ENCODE measurements at places on chromosomes 7 and 10.

GRCh38 chr7:4189131-4189570, 492.9 kb upstream of the FOXK1 start:
- DNase-seq: no peak

GRCh38 chr7:15158141-15158810, 255.7 kb upstream of the DGKB start:
- no peak for DNase-seq

- peak; percentile 14 for DNase-seq
Measured at GRCh38 chr10:11863353-11864109, 40.4 kb downstream of the PROSER2 start.

GRCh38 chr7:34612661-34613060, 45.4 kb upstream of the NPSR1 start:
- DNase-seq: no peak

DNA sequence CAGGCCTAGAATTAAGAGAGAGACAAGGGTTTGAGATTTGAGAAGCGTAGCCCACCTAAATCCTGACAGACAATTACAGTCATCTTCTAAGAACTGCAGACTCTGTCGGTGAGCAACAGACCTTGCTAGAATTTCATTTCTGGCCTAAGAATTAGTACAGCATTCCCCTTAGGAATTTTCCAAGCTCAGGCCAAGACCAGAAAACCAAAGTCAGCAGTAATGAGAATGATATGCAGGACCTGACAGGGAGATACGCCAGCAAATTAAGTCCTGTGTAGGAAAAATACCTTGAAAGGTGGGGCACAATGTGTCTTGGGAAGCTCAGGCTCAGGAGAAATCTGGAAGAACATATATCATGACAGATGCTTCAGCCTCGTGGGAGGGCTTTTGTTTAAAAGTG, 52.7 kb upstream of the HERPUD2 start:
- DNase-seq: no peak

- no peak for DNase-seq
Measured at GRCh38 chr7:43044511-43044910, 67.9 kb upstream of the HECW1 start.

DNA sequence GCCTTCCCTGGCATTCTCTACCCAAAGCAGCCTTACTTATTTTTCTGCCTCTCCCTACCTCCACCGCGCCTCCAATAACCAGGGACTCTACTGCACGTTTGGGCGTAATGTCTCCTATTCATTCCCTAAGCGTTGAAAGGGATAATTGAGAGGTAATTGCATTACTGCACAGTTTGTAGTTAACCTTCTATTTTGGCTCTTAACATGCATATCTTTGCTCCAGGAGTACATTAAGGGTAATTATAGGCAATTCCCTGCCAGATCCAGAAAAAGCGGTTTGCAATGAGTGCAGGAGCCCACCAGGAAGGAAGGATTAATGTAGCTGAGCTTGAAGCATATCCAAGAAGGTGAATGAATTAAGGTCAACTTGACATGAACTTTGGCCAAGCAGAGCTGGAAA, 558.4 kb downstream of the TYW1 start:
- DNase-seq: no peak

DNA sequence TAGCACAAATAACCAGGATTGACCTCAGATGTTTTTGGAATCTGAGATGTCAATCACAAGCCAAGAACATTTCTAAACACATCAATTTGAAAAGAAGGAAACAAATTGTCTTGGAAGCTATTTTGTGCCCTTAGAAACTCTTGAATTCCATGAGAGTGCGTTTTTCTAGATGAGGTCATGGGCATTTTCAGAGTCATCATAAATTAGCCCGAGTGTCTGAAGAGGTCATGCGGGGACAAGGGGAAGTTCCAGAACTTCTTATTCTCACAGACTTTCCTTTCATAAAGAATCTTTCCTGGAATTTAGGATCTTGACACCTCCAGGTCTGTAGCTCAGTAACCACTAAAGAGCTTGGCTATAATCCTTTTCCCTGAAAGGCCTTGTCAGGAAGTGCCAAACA, 28.2 kb downstream of the IL2RA start:
- no peak for DNase-seq

GRCh38 chr10:129727495-129727894, 236.6 kb downstream of the EBF3 start:
- DNase-seq: no peak

GRCh38 chr7:92697012-92697411, 106.8 kb upstream of the FAM133B start:
- no peak for DNase-seq

DNA sequence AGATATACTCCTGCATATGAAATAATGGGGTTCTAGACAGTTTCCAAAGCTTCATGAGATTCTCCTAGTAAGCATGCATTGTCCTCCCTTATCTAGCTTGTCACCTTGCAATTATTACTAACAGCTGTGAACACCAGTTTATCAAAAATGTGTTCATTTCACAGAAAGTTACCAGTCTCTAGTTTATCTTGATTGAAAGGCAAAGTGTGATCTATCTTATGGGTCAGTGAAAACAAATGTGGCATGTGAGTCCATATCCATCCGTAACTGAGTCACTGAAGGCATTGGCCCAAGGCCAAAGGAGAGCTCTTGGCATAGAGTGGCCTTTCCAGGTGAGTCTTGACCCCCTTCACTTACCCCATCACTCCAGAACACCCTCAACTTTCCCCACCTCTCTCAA, 53.2 kb downstream of the GSAP start:
- DNase-seq: no peak

DNA sequence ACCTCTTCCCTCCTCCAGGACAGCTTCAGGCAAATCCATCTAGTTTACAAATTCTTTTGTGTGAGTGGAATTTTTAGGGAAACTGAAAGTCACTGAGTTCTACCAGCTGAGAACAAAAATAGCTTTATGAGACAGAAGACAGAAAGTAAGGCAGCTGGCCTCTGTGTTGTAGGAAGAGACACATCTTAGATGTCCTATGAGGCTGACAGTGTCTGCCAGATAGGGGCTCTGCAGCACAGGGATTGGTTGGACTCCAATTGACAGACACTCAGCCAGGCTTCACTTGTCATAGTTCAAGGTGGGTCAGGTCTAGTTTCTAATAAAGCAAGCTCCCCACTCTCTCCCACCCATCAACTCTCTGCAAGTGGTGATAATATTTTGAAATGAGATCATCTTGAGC, 574.9 kb downstream of the CCSER2 start:
- DNase-seq: no peak

- no peak for DNase-seq
Measured at GRCh38 chr7:40301486-40302068, 166.8 kb downstream of the SUGCT start.

- no peak for DNase-seq
Measured at GRCh38 chr7:138137423-138138171, 61.3 kb downstream of the AKR1D1 start.

DNA sequence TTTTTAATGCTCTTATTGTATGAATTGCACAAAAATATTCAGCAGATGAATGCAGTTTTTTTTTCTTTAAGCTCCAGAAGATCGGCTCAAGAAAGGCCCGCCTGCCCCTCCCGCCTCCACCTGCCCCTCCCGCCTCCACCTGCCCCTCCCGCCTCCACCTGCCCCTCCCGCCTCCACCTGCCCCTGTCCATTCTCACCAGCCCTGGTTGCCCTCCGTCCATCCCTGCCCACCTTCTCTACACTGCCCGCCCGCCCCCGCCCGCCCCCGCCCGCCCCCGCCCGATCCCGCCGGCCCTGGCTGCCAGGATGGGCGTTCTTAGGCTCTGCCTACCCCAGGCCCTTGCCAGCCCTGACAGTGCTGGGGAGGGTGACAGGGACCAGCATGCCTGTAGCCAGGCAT, 67.4 kb downstream of the GLRX3 start:
- DNase-seq: no peak

DNA sequence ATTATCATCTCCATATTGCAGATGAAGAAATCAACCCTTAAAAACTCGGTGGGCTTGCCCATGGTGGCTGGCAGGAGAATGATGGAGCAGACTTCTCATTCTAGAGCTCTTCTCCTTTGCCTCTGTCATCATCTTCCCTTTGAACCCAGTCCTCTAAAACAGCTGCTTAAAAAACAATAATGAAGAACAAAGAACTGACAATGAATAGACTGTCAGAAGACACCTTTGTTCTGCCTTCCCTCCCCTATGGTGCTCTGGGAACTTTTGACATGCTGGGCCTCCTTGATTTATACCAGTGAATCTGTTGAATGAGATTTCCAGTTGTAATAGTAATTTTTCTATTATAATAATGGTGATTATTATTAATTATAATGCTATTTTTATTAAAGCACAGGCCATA, 103.0 kb downstream of the SORCS3 start:
- no peak for DNase-seq

DNA sequence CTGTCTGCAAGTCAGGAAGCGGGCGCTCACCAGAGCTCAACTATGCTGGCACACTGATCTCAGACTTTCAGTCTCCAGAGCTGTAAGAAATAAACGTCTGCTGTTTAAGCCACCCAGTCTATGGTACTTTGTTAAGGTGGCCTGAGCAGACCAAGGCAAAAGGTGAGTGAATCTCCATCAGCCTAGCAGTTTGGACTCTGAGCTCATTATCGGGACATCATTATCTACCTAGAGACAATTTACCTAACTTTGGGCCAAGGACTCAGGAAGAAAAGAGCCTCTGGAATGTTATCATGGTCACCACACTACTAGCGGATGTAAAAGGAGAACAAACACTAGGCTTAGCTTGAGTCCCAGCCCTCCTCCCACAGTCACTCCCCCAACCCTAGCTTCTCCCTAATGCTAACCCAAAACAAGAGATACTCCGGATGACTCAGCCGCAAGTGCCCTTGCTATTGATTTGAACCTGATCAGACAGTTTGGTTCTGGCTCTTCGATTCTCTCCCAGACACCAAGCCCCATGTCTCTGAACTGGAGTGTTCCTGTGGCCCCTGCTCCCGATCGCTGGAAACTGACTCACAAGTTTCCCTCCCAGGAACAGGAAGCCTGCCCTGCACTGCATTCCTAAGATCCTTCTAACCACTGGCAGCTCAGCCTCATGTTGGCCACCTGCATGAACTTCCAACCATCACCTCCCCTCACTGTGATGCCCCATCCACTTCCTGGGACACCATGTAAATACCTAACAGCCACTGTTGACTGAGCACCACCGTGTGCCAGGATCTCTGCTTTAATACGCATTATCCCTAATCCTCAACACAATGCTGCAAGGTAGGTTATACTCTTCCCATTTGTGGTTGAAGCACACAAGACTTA, 34.5 kb downstream of the CREB3L2 start:
- no peak for DNase-seq

- DNase-seq: no peak
Measured at GRCh38 chr10:46229144-46229563, 57.6 kb upstream of the ANTXRL start.

- no peak for DNase-seq
Measured at GRCh38 chr10:26573674-26574073, 123.8 kb upstream of the PDSS1 start.

GRCh38 chr7:44213206-44213876, 12.6 kb downstream of the YKT6 start:
- no peak for DNase-seq

- no peak for DNase-seq
Measured at GRCh38 chr7:143929224-143929920, 5.7 kb upstream of the OR2F2 start.

DNA sequence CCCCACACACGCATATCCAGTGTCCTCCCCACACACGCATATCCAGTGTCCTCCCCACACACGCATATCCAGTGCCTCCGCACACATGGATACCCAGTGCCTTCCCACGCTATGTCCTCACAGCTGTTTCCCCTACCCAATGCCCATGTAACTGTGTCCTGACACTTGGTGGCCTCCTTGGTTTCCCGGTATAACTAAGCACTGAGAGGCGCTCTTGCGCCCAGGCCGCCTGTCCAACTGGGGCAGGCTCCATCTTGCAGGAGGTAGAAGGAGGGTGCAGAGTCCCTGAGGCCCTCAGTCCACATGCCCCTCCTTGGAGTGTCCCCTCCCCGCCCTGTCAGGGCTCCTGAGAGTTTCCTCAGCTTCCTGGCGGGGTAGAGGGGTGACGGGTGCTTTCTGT, 535.6 kb downstream of the DNAJB6 start:
- DNase-seq: no peak

- no peak for DNase-seq
Measured at GRCh38 chr7:150910996-150911422, 58.7 kb downstream of the AOC1 start.

GRCh38 chr7:22338411-22338810, 18.5 kb downstream of the RAPGEF5 start:
- DNase-seq: no peak

DNA sequence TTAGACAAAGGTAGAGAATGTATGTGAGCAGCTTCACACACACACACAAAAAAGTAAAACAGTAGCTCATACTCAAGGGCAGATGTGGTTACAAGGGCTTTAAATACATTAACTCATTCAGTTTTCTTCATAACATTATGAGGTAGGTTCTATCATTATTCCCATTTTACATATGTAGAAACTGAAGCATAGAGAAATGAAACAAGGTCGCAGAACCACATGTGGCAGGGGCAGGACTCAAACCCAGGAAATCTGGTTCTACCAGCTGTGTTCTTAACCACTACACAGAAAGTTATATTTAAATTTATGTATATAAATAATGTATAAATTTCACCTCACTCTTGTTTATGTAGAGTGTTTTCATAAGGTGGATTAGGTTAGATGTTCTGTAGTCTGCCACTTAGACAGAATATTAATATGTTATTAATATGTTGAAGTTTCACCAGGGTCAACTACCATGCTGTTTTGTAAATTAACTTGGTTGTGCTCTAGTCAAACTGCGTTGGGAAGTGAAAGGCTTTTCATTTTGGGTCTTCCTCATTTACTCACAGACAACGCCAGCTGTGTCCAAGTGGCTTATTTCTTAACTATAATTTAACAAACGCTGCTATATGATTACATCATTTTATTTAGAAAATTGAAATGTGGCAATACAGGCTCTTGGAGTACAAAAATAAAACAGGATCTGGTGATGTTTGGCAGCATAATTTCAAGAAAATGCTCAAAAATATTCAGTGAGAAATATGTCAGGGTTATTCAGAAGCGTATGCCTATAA, 138.4 kb downstream of the MDFIC start:
- no peak for DNase-seq

DNA sequence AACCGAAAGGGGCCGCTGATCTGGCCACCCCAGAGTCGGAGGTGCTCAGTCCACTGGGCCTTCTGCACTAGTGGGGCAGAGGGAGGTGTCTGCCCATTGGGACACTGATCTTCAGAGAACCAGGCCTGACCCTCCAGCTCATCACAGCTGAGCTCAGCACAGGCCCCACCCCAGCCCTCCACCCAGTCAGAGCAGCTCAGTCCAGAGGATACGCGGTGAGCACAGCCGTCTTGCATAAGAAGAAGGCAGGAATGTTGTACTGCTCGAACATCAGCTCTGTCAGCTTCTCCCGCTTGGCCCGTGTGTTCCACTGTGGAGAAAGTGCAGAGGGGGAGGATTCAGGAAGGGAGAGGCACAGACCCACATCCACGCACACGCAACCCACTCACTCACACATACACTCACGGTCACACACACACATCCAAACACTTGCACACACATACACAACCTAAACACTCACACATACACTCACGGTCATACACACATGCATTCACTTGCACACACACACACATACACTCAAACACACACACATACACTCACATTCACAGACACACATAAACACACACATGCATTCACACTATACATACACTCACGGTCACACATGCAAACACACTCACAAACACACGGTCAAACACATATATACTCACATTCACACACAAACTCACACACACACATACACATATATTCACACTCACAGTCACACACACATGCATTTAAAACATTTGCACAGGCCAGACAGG, 6.3 kb downstream of the ACTL6B start:
- DNase-seq: no peak

All from T-helper 22 cell (primary cell).